SK-N-SH treated with all-trans-retinoic acid at 6 μM for 48 hours (cell line): ENCODE measurements at places on chromosomes 6 and 20.

DNA sequence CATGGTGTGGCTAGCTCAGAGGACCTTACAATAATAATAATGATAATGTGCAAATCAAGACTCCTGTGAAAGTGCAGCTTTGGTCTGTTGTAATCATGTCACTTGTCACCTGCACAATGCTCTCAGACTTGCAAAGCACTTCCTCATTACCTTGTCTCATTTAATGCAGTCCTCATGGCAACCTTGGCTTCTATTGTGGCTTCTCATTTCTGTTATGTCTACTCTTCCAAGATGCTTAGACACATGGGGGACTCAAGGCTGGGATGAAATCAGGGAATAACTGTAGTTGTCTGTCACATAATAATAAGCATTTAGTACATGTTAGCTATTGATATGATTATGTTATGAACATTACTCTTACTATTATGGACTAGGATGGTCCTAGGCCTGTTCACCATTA is 484.2 kb downstream of the PTPRT start:
- no peak for ATAC-seq

DNA sequence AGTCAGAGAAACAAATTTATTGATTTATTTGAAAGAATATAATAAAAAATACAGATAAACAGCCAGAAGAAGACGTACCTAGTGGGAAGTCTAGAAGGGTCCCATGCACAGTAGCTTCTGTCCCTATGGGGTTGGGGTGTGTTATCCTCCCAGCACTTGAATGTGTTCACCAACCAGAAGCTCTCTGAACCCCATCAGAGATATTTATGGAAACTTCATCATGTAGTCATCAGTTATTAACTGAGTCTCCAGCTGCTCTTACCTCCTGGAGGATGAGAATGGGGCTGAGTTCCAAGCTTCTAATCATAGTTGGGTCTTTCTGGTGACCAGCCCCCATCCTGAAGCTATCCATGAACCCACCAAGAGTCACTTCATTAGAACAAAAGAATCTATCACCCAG is 15.4 kb upstream of the USP45 start:
- ATAC-seq, result no peak

GRCh38 chr6:41335943-41336342 is 535 bp downstream of the NCR2 start:
- no peak for ATAC-seq

DNA sequence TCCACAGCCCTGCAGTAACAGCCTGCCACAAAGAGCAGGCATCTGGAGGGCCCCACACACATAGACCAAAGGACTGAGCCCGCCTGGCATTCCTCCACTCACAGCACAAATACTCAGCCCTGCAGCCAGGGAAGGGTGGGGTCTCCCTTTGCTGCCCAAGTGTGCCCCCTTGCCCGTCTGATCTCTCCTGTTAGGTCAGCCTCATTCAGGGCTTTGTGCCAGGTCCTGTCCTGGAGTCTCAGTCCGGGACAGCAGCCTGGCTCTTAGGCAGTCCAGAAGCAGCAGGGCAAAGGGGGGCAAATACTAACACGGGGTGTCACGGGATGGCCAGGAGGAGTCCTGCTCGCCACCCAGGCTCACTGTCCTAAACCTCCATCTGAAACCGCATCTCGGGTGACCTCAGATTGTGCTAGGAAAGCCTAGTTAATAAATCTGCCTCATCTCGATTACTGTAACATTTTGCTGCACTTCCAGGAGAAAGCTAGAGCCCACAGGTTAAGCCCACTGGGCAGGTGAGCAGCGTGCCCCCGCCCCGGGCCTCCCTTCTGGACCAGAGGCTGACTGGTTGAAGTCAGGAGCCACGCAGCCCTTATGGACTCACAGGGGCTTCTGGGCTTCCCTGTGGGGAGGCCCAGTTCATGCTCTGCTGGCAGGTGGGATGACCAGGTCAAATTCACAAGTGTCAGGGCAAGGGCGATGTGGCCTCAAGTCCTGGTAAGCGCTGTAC is 3.2 kb upstream of the OGFR start:
- ATAC-seq, result no peak

DNA sequence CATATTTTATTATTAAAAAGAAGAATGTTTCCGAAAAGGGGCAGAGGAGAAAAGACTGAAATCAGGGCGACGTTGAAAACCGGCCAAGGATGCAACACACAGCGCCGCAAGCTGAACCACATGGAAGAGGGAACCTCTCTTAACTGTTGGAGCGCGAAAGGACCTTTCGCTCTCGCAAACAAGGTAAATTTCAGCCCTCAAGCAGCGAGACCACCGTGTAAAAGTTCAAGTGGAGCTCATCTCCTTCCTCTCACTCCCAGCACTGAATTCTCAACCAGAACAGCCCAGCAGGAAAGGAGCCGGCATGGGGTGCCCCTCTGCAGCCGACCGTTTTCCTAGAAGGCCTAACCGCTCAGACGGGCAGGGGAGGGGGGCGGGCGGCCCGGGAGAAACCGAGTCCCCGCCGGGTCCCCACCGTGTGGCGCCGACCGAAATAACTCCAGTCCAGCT is 621 bp downstream of the GPR63 start:
- ATAC-seq, result peak; percentile 56

- peak; percentile 46; the same call in 2 of the 3 replicates for ATAC-seq
Measured at GRCh38 chr6:23228439-23229024, 659.2 kb downstream of the HDGFL1 start.

DNA sequence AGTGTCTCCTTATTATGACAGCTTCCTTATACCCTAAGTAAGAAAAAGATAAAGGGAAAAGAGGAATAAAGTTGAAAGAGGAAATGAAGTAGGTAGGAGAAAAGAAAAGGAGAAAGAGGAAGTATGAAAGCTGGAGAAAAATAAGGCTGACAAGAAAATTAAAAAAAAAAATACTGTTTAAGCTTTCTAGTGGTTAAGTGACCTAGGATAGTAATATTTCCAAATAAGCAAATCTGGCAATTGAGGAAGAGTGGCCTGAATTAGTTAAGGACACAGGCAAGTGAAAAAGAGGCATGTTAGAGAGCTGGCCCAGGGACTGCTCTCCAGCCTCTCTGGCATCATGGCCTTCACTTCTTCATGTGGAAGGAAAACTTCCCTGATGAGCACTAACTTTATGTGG is 76.5 kb upstream of the ADGRF1 start:
- no peak for ATAC-seq

DNA sequence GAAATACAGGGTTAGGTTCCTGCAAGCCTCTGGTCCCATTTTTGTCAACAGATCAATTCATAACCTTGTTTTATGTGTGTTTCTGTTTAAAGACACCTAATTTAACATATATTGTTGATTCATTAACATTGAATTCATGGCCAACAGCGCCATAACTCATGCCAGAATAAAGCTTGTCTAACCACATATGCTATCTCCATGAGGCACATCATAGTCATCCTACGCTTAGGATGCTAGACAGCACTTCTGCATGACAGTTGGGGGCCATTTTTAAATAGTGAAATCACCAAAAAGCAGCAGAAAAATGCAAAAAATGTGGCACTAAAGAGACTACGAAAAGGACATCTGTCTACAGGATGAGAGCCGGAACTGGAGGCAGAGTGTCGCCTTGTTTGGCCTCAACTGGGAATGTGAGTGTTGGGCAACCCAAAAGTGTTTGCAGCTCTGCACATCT is 37.9 kb downstream of the TRAM2 start:
- peak; percentile 15 for ATAC-seq

DNA sequence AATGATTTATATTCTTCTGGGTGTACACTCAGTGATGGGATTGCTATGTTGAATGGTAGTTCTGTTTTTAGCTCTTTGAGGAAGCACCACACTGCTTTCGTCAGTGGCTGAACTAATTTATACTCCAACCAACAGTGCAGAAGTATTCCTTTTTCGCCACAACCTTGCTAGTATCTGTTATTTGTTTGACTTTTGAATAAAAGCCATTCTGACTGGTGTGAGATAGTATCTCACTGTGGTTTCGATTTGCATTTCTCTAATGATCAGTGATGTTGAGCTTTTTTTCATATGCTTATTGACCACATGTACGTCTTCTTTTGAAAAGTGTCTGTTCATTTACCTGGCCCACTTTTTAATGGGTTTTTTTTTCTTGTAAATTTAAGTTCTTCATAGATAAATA is 583.8 kb upstream of the ARID1B start:
- no peak for ATAC-seq

DNA sequence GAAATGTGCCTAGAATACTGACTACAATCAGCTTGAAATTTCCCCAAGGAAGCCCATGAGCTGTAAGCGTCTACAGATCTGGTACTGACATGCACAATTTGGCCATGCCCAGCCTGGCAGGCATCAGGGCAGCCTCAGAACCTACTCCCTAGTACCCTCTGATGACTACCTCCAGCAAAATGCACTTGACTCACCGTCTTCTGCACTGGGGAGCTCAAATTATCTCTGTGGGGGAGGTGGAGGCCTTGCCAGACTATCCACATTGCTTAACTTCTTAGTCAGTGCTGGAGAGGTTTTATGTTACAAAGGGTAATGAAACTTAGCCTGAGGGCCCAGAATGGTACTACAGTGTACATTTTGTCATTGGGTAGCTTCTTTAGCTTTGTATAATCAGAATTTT is 126.0 kb upstream of the ADGRF1 start:
- ATAC-seq, result peak; percentile 99

GRCh38 chr20:57055345-57055744 is 211.1 kb downstream of the BMP7 start:
- no peak for ATAC-seq

DNA sequence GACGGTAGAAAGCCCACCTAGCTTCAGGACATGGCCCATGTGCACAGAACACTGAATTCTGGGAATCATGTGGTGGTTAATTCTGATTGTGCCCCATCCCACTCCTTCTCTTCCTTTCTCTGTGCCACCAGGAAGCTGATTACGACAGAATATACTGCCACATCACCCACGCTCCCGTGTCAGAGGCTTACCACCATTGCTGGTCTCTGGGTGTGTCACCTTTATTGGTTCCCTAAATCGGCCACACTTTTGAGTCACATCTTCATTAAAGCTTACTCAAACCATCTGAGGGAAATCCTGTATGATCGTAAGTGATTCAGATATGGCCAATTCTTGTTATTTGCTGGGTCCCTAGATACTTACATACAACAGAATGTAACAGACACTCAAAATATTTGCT is 3.1 kb downstream of the TRMT6 start:
- no peak for ATAC-seq

GRCh38 chr6:1498491-1499113 is 109.2 kb downstream of the FOXF2 start:
- no peak for ATAC-seq

- no peak for ATAC-seq
Measured at GRCh38 chr20:48398506-48399449, 429.0 kb downstream of the PREX1 start.

- peak; percentile 26; the same call in 2 of the 3 replicates for ATAC-seq
Measured at GRCh38 chr6:111603685-111604084, 2.0 kb downstream of the TRAF3IP2 start.

DNA sequence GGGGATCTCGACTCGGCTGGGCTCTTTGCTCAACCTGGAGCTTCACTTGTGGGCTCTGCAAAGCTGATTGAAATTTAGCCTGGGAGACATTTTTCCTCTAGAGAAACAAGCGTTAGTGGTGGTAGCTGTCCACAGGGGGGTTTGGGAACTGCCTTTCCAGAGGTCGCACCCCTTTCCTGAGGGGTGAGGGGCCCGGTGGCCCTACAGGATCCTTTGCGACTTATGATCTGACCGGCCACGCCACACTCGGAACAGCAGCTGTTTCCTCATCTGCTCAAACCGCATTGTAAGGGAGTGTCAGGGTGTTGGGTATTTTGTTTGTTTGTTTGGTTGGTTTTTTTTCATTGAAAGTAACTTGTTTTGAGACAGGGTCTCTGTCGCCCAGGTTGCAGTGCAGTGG is 21.0 kb downstream of the PNLDC1 start:
- no peak for ATAC-seq

GRCh38 chr6:134669485-134669884 is 280.4 kb downstream of the ALDH8A1 start:
- ATAC-seq, result no peak

- no peak for ATAC-seq
Measured at GRCh38 chr6:124389127-124389526, 573.1 kb upstream of the RNF217 start.

GRCh38 chr20:19945732-19946670 is 71.2 kb upstream of the NAA20 start:
- no peak for ATAC-seq

GRCh38 chr20:35583636-35584560 is 31.7 kb upstream of the SPAG4 start:
- no peak; the same call in 2 of the 3 replicates for ATAC-seq

- peak; percentile 88 for ATAC-seq
Measured at GRCh38 chr20:62010551-62011402, 54.9 kb downstream of the TAF4 start.

GRCh38 chr6:1087154-1087843 is 224.6 kb upstream of the FOXQ1 start:
- no peak for ATAC-seq

DNA sequence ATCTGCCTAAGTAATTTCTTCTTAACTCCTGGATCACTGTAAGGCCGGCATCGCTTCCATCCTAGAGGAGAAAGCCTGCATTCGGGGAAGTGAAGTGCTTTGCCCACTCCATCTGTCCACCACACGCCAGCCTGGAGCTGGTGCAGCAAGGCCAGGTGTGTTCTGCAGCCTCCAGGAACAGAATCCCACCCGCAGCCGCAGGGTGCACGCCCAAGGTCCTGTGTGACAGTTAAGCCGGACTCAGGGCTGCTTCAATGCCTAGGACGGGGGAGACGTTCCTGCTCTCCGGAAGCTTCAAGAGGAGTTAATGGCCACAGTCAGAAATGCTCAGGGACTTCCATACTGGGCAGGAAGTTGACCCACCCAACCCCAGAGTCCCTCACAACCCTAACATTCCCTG is 86.1 kb upstream of the QKI start:
- ATAC-seq, result no peak

DNA sequence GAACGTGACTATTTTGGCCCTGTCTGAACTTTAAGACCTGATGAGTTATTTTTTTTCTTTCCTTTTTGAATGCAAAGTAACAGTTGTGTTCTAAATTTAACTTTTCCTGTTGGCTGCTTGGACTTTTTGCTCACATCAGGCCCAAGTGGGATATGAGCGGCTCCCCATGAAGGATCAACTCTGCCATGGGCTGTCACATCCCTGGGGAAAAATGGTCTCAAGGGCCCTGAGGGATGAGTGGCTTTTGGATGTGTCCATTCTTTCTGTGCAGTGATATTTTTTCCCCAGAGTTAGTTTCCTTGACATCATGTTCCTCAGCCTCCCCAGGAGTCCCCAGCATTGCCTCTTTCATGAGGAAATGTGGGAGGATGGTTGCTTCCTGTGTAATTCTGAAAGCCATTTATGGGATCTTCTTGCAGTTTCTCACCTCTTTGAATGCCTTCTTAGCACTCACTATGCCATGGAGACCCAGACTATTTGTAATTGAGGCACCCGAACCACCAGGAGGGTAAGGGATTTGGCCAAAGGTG is 92.5 kb downstream of the SLC24A3 start:
- no peak for ATAC-seq

- no peak for ATAC-seq
Measured at GRCh38 chr6:1817033-1817761, 207.5 kb downstream of the FOXC1 start.
